ENCODE measurements at places on chromosomes 2 and 18. TPM values are rescaled to one million over a fixed set of nuclear protein-coding genes. Genes with fewer than 3 reads are reported as not detected.

DNA sequence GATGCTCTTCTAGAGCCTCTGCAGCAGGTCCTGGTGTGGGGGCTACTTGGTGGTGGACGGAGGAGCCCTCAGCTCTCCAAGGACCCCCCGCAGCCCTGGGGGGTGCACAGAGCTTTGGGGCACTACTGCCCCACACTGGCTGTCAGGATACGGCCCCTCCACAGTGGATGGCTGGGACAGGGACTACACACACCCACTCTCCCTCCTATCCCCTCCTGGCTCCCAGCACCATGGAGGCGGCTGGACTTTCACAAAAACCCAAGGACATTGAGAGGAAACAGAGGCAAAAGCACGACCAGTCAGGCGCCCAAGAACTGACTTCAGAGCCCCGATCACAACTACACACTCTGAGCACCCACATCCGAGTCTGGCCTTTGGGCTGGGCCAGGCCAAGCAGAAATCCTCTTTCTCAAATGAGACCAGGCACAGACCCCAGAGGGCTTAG lies 12.6 kb downstream of the GPR35 start:
- no peak for DNase-seq
- no peak overlapping the region for H3K4me3 ChIP-seq
- peaks cover 11% of the 10 kb centered on the region for H3K36me3 ChIP-seq
- no peak overlapping the region for H3K27ac ChIP-seq

DNA sequence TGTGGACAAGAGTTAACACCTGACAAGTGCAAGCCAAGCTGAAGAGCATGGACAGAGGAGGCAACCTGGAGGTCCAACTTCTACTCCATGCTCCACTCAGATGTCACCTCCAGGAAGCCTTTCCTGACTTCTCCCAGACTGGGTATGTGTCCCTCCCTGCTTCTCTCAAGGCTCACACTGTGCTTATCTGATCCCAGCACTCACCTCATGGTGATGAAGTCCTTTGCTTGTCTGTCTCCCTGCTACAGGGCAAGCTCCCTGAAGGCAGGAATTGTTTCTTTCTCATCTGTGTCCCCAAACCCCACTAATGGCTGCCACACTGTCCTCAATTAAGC lies 2.7 kb upstream of the SLC30A3 start:
- DNase-seq: no peak
- H3K27ac ChIP-seq: no peak overlapping the region
- peaks cover 25% of the 10 kb centered on the region for H3K4me1 ChIP-seq
- peaks cover 2% of the 10 kb centered on the region for H3K36me3 ChIP-seq
- peaks cover 24% of the 10 kb centered on the region for H3K27me3 ChIP-seq

GRCh38 chr2:48433682-48434081 lies 96.3 kb upstream of the STON1 start:
- no peak overlapping the region for H3K27ac ChIP-seq
- H3K27me3 ChIP-seq: no peaks in the 10 kb centered on the region
- H3K4me1 ChIP-seq: no peaks in the 10 kb centered on the region

- H3K4me1 ChIP-seq: peaks cover 52% of the 10 kb centered on the region
- H3K4me3 ChIP-seq: no peak overlapping the region
- H3K27me3 ChIP-seq: no peaks in the 10 kb centered on the region
- no peak overlapping the region for H3K27ac ChIP-seq
Measured at GRCh38 chr2:68469935-68470334, 2.5 kb downstream of the APLF start.

DNA sequence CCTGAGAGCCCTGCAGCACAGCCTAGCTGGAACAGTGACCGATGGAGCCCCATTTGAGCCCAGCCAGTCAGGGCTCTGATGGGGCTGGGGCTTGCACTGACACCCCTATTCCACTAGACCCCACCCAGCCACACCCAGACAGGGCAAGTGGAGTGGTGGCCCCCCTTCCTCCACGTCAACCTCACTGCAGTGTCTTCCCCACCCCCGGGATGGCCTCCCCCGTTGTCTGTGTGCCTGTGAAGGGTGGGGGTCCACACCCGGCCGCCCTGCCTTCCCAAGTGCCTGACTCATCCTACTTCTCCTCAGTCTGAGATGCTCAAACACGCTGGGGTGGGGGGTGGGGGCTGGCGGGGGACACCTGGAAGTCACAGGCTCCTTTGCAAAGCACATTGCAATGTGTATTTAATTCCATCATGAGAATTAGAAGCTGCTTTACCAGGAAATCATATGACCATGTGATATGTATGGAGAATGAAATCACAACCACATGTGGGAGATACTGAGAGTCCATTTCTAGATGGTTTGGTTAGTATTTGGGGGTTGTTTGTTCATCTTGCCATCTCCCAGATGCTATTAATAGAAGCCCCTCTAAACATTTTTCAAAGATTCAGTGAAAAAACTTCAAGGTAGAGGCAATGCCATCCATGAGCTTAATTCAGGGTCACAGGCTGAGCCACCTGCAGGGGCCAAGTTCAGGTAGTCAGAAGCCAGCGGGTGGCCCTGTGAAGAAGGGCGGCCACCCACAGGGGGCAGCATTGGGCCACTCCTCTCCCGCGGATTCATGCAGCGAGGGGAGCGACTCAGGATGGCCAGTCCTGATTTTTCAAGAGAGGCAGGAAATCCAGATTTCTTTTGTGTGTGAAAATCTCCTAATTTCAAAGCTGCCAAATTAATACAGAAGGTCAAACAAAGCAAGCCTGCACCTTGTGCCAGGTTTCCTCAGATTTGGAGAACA lies 22.7 kb upstream of the GMPPA start:
- DNase-seq: peak; percentile 73
- peaks cover 6% of the 10 kb centered on the region for H3K4me1 ChIP-seq
- H3K36me3 ChIP-seq: no peaks in the 10 kb centered on the region
- H3K27me3 ChIP-seq: no peaks in the 10 kb centered on the region

GRCh38 chr2:26717362-26717761 lies 24.8 kb downstream of the KCNK3 start:
- no peaks in the 10 kb centered on the region for H3K4me1 ChIP-seq
- H3K27me3 ChIP-seq: no peaks in the 10 kb centered on the region
- H3K36me3 ChIP-seq: no peaks in the 10 kb centered on the region
- no peak for DNase-seq
- no peak overlapping the region for H3K4me3 ChIP-seq
- no peak overlapping the region for H3K27ac ChIP-seq

- no peak overlapping the region for H3K4me3 ChIP-seq
- no peak for DNase-seq
- peaks cover 10% of the 10 kb centered on the region for H3K36me3 ChIP-seq
- H3K27me3 ChIP-seq: peaks cover 6% of the 10 kb centered on the region
Measured at GRCh38 chr2:101947374-101947773, 44.4 kb upstream of the IL1R2 start.

DNA sequence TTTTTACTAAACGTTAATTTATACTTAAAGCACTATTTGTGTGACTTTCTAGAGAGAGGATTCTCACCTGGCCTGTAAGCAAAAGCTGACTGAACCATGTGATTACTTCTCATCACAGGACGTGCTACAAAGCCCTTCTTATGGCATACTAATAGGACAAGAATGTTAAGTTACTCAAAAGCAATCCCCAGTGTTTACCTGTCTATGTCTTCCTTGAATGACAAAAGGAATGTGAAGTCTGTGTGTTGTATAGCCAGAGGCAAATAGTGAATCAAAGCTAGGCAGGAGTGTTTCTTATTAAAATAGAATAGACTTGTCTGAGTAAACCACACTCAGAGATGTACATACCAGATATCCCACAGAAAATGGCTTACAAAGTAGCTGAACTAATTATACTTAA lies 1465.5 kb downstream of the SUCLG1 start:
- no peak for DNase-seq
- no peaks in the 10 kb centered on the region for H3K4me1 ChIP-seq
- no peak overlapping the region for H3K27ac ChIP-seq
- H3K27me3 ChIP-seq: no peaks in the 10 kb centered on the region
- no peaks in the 10 kb centered on the region for H3K36me3 ChIP-seq
- no peak overlapping the region for H3K4me3 ChIP-seq

GRCh38 chr18:7575465-7576028 lies 8.4 kb downstream of the PTPRM start:
- H3K4me3 ChIP-seq: no peak overlapping the region
- peaks cover 26% of the 10 kb centered on the region for H3K27me3 ChIP-seq
- H3K36me3 ChIP-seq: peaks cover 1% of the 10 kb centered on the region
- no peak overlapping the region for H3K27ac ChIP-seq

DNA sequence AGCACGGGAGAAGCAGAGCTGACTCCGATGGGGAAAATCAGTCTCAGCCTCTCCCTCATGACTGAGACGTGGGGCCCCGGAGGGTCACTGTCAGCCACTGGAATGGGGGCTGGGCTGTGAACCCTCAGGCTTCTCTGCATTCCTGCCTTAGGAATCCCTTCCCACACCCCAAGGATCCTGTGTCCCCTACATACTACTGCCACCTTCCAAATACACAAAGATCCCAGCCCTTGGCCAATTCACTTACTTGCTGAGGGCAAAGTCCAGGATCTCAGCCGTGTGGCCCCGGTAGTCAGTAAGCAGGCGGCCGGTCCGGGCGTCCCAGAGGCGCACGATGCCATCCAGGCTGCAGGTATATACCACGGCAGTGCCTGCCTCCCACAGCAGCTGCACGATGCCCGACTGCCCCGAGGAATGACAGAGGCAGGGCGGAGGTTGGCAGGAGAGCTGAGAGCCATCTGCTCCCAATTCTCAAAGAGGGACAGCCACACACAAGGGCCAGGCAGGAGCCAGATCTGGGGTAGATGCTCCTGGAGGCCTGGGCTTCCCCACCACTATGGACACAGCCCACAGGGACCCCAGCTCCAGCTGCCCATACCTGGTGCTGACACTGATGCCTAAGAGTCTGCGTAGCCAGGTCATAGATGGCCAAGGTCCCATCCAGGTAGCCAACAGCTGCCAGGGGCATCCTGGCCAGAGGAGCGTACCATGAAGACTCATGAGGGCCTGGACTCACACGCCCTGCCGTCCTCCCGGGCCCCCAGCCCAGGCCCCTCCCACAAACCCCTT lies 4.2 kb downstream of the GPBAR1 start:
- no peaks in the 10 kb centered on the region for H3K36me3 ChIP-seq
- peaks cover 26% of the 10 kb centered on the region for H3K4me1 ChIP-seq
- no peaks in the 10 kb centered on the region for H3K27me3 ChIP-seq
- H3K27ac ChIP-seq: no peak overlapping the region
- no peak for DNase-seq

- H3K4me3 ChIP-seq: no peak overlapping the region
- no peaks in the 10 kb centered on the region for H3K27me3 ChIP-seq
- no peak for DNase-seq
Measured at GRCh38 chr2:145530653-145531052, 1010.7 kb upstream of the ZEB2 start.

GRCh38 chr2:216949700-216950413 lies 90.0 kb upstream of the TNP1 start:
- H3K27ac ChIP-seq: no peak overlapping the region
- H3K4me1 ChIP-seq: no peaks in the 10 kb centered on the region
- peaks cover 4% of the 10 kb centered on the region for H3K36me3 ChIP-seq
- peaks cover 7% of the 10 kb centered on the region for H3K27me3 ChIP-seq
- no peak overlapping the region for H3K4me3 ChIP-seq
- DNase-seq: no peak

GRCh38 chr2:148721991-148722777 lies 77.6 kb downstream of the EPC2 start:
- peaks cover 12% of the 10 kb centered on the region for H3K36me3 ChIP-seq
- H3K4me1 ChIP-seq: peaks cover 89% of the 10 kb centered on the region
- H3K4me3 ChIP-seq: no peak overlapping the region
- peak overlapping the region; percentile 79 for H3K27ac ChIP-seq

GRCh38 chr18:25103468-25104155 lies 248.4 kb downstream of the ZNF521 start:
- no peaks in the 10 kb centered on the region for H3K36me3 ChIP-seq
- no peaks in the 10 kb centered on the region for H3K27me3 ChIP-seq
- no peak for DNase-seq

DNA sequence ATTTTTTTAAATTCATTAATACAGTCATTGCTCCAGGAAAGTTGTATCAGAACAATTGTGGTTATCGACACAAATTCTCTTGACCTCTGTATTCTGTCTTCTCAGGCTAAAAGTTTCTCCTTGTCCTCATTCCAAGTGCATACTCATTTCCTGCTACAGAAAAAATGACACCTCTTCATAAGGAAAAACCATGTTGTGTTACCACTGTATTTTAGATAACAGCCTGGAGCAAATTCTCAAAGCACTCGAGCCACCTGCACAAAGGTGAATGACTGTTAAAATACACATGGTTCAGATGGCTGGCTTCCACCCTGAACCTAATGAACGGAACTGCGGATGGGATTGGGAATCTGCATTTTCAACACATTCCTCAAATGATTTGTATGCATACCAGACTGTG lies 586.5 kb downstream of the EPHA4 start:
- peaks cover 15% of the 10 kb centered on the region for H3K27me3 ChIP-seq
- no peak overlapping the region for H3K4me3 ChIP-seq
- DNase-seq: no peak
- H3K4me1 ChIP-seq: no peaks in the 10 kb centered on the region

DNA sequence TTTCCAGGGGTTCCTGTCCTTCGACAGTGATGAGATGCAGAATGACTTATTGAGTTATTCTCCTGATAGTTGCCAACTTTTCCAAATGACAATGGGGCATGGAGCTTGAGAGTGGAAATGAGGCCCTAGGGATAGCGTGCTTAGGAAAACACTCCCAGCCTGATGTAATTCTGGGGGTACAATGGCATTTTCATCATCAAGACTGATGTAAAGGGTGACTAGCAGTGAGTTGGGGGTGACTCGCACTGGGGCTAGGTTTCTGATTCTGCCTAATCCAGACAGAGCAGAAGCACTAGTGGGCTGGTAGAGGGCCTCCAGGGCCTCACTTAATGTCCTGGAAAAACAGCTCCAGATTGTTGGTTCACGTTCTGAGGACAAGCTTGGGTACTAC lies 34.0 kb upstream of the IL37 start:
- no peak for DNase-seq
- peaks cover 26% of the 10 kb centered on the region for H3K4me1 ChIP-seq
- peaks cover 30% of the 10 kb centered on the region for H3K27me3 ChIP-seq

DNA sequence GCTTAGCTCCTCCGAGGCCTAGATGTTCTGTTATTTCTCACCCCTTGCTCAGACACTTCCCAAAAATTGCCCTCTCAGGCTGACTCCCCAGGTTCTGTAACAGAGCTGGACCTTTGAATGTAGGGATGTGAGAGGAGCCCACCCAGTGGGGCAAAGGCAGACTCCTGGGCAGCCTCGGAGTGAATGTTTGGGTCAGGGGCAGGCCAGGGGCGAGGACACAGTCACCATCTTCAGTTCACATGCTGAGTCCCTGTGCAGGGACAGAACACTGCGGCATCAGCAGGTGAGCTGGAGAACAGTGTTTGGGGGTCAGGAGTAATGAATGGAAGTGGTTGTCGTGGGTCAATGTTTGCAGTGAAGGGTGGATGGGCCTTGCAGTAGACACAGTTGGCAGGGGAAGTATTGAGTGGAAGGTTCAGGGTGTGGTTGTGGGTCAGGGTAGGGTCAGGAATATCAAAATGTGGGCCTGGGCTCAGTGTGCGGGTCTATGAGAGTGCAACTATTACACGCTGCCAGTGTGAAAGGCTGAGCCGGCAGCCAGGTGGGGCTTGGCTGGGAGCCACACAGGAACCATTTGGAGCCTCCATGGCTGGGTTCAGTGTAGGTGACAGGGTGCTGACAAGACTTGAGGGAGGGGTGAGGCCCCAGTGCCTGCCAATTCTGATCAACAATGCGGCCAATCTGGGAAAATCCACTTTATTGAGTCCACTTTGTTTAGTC lies 4.4 kb downstream of the IHH start:
- H3K36me3 ChIP-seq: no peaks in the 10 kb centered on the region
- H3K4me3 ChIP-seq: no peak overlapping the region
- DNase-seq: no peak
- peaks cover 54% of the 10 kb centered on the region for H3K27me3 ChIP-seq

- H3K27ac ChIP-seq: no peak overlapping the region
- DNase-seq: no peak
- peaks cover 12% of the 10 kb centered on the region for H3K27me3 ChIP-seq
- H3K36me3 ChIP-seq: no peaks in the 10 kb centered on the region
Measured at GRCh38 chr2:131036696-131037397, 56.4 kb downstream of the FAM168B start.

The CNDP1 gene
- total RNA-seq: not detected

The MYO1B gene
- total RNA-seq: 24.4 TPM

The CKAP2L gene
- 47.7 TPM for total RNA-seq

Data from activated T-cell treated with anti-CD3 and anti-CD28 coated beads, Interleukin-2, amount 50 U/mL, for 72 hours (primary cell).